Pancreas (tissue), 10 donors: ENCODE measurements at places on chromosomes 6 and 20. TPM values are rescaled to one million over a fixed set of nuclear protein-coding genes. Genes with fewer than 3 reads are reported as not detected.
A peak's percentile ranks its signal among the peaks of the same experiment; 100 is the strongest.

Gene KCNK17
- total RNA-seq = 1.0 TPM

Gene SEMG1
- total RNA-seq = not detected

Gene LHFPL5
- 3.8 TPM for total RNA-seq

Gene QRSL1
- total RNA-seq = 6.2 TPM

Gene ZBP1
- not detected for total RNA-seq

Gene SLC23A2
- total RNA-seq = 8.5 TPM

Gene KIAA0408
- total RNA-seq = 1.1 TPM

Gene SCRT2
- not detected for total RNA-seq

Gene GJA10
- total RNA-seq = not detected

Gene RNF182
- total RNA-seq = 0.46 TPM

DNA sequence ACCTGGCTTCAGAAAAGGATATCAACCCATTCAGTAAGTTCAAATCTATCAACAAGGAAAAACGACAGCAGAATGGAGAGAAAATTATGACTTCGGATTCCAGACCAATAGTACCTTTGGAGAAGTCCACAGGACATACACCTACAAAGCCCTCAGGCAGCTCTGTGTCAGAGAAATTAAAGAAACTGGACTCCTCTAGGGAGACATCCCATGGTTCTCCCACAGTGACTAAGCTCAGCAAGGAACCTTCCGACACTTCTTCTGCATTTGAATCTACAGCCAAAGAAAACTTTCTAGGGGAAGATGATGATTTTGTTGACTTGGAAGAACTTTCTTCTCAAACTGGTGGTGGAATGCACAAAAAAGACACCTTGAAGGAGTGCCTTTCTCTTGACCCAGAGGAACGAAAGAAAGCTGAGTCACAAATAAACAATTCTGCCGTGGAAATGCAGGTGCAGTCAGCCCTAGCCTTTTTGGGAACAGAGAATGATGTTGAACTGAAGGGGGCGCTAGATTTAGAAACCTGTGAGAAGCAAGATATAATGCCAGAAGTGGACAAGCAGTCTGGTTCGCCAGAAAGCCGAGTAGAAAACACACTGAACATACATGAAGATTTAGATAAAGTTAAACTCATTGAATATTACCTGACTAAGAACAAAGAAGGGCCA is 67.4 kb upstream of the HINT3 start:
- H3K36me3 ChIP-seq = no peaks in the 10 kb centered on the region
- no peak overlapping the region for H3K4me3 ChIP-seq
- DNase-seq = no peak
- H3K4me1 ChIP-seq = no peaks in the 10 kb centered on the region
- no peaks in the 10 kb centered on the region for H3K27me3 ChIP-seq

DNA sequence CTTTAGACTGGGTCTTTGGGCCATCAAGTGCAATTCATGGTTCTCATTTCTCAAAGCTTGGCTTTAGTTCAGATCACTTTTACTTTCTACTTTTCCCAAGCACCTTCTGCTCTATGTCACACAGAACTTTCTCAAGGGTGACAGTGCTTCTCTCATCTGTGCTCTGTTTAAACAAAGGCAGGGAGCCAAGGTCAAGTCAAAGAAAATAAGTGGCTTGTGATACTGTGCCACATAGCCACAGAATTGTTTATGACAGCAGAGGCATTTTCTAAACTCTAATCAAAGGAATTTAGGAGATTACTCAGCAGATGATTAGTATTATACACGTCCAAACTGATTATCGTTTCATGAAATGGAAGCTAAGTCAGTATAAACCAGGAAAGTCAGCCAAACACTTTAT is 348.0 kb downstream of the HDGFL1 start:
- H3K36me3 ChIP-seq = no peaks in the 10 kb centered on the region
- no peak overlapping the region for H3K4me3 ChIP-seq
- no peaks in the 10 kb centered on the region for H3K4me1 ChIP-seq
- DNase-seq = no peak
- no peaks in the 10 kb centered on the region for H3K27me3 ChIP-seq

- DNase-seq = no peak
- no peaks in the 10 kb centered on the region for H3K4me1 ChIP-seq
- no peak overlapping the region for H3K4me3 ChIP-seq
- no peak overlapping the region for H3K27ac ChIP-seq
- H3K27me3 ChIP-seq = no peaks in the 10 kb centered on the region
Observed at GRCh38 chr6:134431421-134431859, 113.5 kb upstream of the SGK1 start.

- DNase-seq = peak; percentile 40
- H3K36me3 ChIP-seq = no peaks in the 10 kb centered on the region
- no peak overlapping the region for H3K27ac ChIP-seq
- peaks cover 7% of the 10 kb centered on the region for H3K27me3 ChIP-seq
- no peaks in the 10 kb centered on the region for H3K4me1 ChIP-seq
Observed at GRCh38 chr6:13924146-13924948, 405 bp upstream of the RNF182 start.

DNA sequence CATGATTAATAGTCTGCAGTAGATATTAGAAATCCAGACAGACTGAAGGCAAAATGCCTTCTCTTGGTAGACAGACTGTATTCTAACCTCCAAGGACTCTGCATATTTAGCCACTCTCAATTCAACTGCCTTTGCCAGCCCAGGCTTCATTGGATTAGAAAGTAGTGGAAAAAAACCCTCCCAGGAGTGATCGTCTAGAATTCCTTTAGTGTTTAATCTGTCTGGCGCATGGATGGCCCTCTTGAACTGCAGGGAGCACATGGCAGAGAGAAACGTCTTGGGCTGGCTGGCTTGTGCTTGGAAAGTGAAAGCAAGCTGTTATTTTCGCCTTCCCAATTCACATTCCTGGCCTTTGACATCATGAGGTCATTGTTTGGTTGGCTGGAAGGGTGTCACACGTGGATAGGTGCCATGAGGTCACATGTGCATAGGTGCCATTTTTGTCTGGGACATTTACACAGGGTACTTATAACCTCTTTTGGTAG is 30.9 kb upstream of the NEDD9 start:
- H3K27ac ChIP-seq = no peak overlapping the region
- H3K27me3 ChIP-seq = no peaks in the 10 kb centered on the region
- H3K36me3 ChIP-seq = no peaks in the 10 kb centered on the region
- DNase-seq = peak; percentile 47

- no peaks in the 10 kb centered on the region for H3K36me3 ChIP-seq
- H3K4me3 ChIP-seq = no peak overlapping the region
- H3K27ac ChIP-seq = no peak overlapping the region
- H3K27me3 ChIP-seq = peaks cover 8% of the 10 kb centered on the region
- DNase-seq = no peak
Observed at GRCh38 chr20:58855506-58856389, 3.2 kb downstream of the GNAS start.

GRCh38 chr6:95288251-95288650 is 289.1 kb upstream of the MANEA start:
- H3K27ac ChIP-seq = no peak overlapping the region
- no peaks in the 10 kb centered on the region for H3K36me3 ChIP-seq
- no peak overlapping the region for H3K4me3 ChIP-seq
- H3K27me3 ChIP-seq = no peaks in the 10 kb centered on the region
- H3K4me1 ChIP-seq = no peaks in the 10 kb centered on the region

DNA sequence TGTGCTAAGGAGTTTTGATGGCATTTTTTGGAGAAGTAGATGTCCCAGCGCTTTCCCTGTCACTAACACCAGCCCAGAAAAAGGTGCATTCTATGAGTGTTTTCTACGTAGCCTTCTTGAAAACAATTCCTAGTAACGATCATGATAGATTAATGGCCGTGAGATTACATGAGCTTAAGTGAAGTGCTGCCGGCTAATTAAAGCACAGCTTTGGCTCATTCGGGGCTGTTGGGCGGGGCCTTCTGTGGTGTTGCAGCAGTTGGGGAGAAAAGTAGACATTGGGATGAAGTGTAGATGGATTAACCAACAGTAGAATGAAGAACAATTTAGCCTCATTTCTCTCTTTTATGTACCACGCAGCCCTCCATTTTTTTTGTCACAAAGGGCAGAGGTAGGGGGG is 20.8 kb upstream of the TRAF3IP2 start:
- no peaks in the 10 kb centered on the region for H3K36me3 ChIP-seq
- DNase-seq = no peak
- no peaks in the 10 kb centered on the region for H3K27me3 ChIP-seq
- H3K4me3 ChIP-seq = peak overlapping the region; percentile 15
- peak overlapping the region; percentile 33 for H3K27ac ChIP-seq
- peaks cover 7% of the 10 kb centered on the region for H3K4me1 ChIP-seq

DNA sequence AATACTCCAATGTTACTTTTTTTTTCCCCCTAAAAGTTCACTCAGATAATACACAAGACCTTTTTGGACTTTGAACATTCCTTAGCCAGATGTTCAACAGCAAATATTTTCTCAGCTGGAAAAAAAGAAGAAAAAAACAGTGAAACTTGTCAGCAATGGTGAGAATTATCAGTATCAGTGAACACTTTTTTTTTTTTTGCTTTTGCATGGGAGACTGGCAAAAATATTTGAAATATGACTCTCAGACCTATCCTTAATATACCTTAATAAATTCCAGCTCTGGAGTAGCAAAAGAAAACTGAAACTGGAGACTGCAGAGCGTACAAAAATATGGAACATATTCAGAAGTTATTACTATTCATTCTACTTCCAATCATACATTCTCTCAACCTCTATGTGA is 92.3 kb downstream of the RFPL4B start:
- H3K27me3 ChIP-seq = no peaks in the 10 kb centered on the region
- peaks cover 14% of the 10 kb centered on the region for H3K4me1 ChIP-seq
- no peak for DNase-seq
- H3K36me3 ChIP-seq = no peaks in the 10 kb centered on the region

DNA sequence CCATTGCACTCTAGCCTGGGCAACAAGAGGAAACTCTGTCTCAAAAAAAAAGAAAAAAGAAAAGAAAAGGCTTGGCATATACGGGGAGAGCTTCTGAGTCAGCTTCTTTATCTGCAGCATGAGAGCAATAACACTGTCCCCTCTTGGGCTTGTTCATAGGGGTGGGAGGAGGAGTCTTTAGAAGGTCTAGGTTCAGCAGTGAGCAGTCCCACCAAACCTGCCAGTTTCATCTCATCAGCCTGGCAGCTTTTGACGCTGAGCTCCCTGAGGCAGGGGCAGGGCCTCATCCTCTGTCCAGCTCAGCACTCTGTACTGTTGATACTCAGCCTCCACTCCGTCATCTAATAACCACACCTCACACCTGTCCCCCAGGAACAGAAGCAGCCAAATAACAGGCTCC is 5.6 kb upstream of the C6orf132 start:
- H3K27me3 ChIP-seq = no peaks in the 10 kb centered on the region
- no peak for DNase-seq
- no peak overlapping the region for H3K27ac ChIP-seq
- no peaks in the 10 kb centered on the region for H3K36me3 ChIP-seq
- H3K4me3 ChIP-seq = no peak overlapping the region

GRCh38 chr20:58992911-58993310 is 11.9 kb downstream of the NELFCD start:
- H3K27me3 ChIP-seq = no peaks in the 10 kb centered on the region

DNA sequence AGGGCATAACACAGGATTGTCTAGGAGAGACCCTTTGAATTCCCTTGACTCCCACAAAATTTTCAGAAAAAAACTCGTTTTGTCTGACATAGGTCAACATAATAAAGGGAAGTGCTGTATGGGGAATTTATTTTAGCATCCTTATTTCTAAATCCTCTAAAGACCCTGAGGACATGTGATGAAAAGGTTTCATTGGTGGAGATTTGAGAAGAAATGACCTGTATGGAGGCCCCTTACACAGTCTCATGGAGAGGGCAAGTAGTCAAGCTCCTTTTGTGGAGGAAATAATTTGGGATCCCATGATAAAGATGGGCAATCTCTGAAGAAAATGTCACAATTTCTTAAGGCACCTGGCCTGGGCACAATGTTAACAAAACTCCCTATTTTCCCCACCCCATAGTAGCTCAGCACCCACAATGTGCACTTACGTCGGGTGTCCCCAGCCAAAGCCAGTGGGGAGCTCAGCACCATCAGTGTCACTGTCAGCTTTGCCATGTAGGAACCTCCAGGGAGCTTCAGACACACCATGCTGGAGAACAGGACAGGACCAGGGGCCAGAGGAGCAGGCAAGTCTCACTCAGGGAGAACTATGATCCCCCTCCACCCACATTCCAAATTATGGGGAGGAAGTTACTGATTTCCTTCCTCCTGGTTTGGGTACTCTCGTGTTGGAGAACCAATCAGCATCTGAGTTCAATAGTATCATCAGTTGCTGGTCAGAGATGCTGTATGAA is at the start of gene HLA-DRB5:
HLA-DRB5 (minus strand) TSS at position 591 of the 734 bp plus-strand sequence; CDS start at position 528, 63 bp downstream.
- no peaks in the 10 kb centered on the region for H3K4me1 ChIP-seq
- H3K36me3 ChIP-seq = no peaks in the 10 kb centered on the region
- H3K27me3 ChIP-seq = no peaks in the 10 kb centered on the region
- no peak within 1 kb of the TSS for H3K4me3 ChIP-seq
- H3K27ac ChIP-seq = no peak within 1 kb of the TSS

DNA sequence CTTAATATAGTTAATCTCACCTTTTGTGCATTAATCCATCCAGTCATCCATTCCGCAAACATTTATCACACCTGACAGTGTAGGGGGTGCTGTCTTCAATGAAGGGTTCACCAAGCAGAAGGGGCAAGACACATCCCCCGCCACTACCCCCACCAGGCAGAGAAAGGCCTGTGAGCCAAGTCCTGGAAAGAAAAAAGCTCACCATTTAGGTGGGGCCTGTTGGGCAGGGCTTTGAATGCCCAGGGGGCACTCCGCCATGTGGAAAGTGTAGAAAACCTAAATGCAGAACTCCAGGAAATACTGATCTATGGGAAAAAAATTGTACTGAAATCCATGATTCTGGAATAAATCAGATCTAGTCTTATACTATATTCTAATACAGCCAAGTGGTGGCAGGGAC is 4.8 kb upstream of the STX16 start:
- peak overlapping the region; percentile 46 for H3K27ac ChIP-seq
- H3K4me3 ChIP-seq = no peak overlapping the region
- DNase-seq = no peak
- no peaks in the 10 kb centered on the region for H3K4me1 ChIP-seq
- no peaks in the 10 kb centered on the region for H3K36me3 ChIP-seq

GRCh38 chr20:38032585-38033329 is 499 bp downstream of the TTI1 start:
- peaks cover 23% of the 10 kb centered on the region for H3K4me1 ChIP-seq

GRCh38 chr6:166581091-166581511 is 5.4 kb downstream of the RAMACL start:
- DNase-seq = no peak
- no peaks in the 10 kb centered on the region for H3K36me3 ChIP-seq
- no peak overlapping the region for H3K27ac ChIP-seq

- H3K36me3 ChIP-seq = no peaks in the 10 kb centered on the region
- no peaks in the 10 kb centered on the region for H3K27me3 ChIP-seq
- H3K4me3 ChIP-seq = no peak overlapping the region
- H3K4me1 ChIP-seq = no peaks in the 10 kb centered on the region
- H3K27ac ChIP-seq = peak overlapping the region; percentile 13
Observed at GRCh38 chr6:148465670-148466069, 123.0 kb downstream of the SASH1 start.
